Common myeloid progenitor, CD34-positive (primary cell): ENCODE measurements at places on chromosomes 7 and 10.

DNA sequence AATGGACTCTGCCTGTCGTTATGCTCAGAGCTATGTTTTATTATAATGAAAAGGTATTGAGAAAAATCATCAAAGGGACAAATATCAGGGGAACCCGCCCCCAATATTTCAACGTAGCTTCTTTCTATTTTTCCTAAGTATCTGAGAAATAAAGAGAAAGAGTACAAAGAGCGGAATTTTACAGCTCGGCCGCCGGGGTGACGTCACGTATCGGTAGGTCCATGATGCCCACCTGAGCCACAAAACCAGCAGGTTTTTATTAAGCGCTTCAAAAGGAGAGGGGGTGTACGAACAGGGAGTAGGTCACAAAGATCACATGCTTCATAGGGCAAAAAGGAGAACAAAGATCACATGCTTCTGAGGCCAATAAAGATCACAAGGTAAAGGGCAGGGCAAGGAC is 281.6 kb upstream of the POM121L12 start:
- no peak for DNase-seq

- DNase-seq: no peak
These were observed 21.7 kb upstream of the SLC29A3 start for GRCh38 chr10:71297343-71297742.

- DNase-seq: no peak
These were observed 108.4 kb upstream of the HPS1 start for GRCh38 chr10:98555021-98555619.

DNA sequence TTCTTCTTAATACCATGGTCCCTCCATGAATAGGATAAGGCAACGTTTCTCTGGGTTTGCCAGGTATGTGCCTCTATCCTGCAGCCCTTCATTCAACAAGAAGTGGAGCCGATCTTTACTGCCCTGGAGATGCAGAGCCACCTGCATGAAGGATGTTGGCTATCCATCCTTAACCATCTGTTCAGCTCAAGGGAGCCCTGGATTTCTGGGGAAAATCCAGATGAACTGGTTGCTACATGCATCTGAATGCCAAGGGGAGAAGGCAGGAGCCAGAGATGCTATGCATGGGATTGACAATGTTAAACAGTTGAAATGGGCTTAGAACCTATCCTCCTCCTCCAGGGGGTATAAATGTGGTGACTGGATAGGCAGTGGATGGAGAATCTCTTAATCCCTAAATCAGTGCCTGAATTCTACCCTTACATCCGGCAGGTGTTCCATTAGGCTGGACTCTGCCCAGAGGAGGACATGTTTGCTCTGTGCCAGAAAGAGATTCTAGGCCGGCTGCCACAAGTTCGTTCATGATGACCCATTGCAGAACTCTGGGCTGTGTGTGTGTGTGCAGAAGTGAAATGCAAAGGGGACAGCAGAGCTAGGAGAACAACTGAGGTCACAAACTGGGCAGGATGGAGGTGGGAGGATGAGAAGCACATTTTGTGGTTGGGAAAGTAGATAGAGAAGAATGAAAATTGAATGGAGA is 15.6 kb downstream of the CPED1 start:
- no peak for DNase-seq

GRCh38 chr10:30645340-30645827 is 15.8 kb upstream of the LYZL2 start:
- peak; percentile 61 for DNase-seq

GRCh38 chr10:6928586-6928985 is 348.5 kb upstream of the PRKCQ start:
- peak; percentile 81 for DNase-seq

DNA sequence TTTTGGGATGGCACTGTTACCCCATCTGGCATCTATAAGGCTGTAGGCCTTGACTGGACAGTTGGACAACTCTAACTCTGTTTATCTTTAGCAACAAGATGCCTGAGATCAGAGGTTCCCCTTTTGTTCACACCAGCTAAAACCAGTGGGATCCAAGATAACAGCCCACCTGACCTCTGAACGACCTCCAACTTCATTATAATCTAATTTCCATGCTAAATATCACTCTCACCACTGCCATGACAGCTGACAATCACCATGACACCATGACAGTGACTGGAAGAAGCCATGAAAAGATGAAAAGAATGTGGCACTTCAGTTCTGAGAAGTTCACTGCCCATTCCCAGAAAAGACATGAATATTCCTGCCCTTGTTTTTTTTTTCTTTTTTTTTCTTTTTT is 281.4 kb upstream of the TAC1 start:
- DNase-seq: no peak

DNA sequence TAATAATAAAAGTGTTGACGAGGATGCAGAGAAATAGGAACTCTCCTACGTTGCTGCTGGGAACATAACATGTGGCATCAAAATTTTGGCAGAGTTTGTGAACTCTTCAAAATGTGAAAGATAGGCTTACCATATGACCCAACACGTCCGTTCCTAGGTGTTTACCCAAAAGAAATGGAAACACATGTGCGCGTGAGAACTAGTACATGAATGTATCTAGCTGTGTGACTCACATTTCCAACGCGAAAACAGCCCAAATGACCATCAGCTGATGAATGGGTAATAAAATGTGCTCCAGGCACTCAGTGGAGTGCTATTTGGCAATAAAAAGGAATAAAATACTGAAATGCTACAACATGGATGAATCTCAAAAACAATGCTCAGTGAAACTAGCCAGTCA is 10.4 kb upstream of the ELFN1 start:
- DNase-seq: no peak

GRCh38 chr10:51397244-51397643 is 302.2 kb downstream of the CSTF2T start:
- no peak for DNase-seq

- DNase-seq: no peak
These were observed at the start of gene AMZ1 for GRCh38 chr7:2687881-2688318. TSS of gene AMZ1 (plus strand) at chr7:2688202. CDS start at chr7:2700452, 12,250 bp downstream.

DNA sequence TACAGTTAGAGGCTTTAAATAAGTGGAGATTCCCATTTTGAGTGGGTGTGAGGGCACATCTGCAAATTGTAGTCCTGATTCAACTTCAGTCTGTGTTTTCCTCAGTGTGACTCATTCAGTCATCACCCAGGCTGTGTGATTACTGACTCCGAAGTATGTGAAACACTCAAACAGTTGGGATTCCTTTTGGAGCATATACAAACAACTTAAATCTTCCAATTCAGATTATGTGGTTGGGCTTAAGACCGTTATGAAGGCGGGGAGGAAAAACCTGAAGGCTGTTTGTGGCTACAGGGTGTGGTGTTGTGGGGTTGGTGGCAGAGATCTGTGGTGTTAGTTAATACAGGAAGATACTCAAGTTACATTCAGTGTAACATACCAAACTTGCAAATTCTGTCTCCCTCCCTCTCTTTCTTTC is 259.7 kb upstream of the FERD3L start:
- peak; percentile 69 for DNase-seq

- no peak for DNase-seq
These were observed 19.1 kb downstream of the BTRC start for GRCh38 chr10:101373063-101373462.

DNA sequence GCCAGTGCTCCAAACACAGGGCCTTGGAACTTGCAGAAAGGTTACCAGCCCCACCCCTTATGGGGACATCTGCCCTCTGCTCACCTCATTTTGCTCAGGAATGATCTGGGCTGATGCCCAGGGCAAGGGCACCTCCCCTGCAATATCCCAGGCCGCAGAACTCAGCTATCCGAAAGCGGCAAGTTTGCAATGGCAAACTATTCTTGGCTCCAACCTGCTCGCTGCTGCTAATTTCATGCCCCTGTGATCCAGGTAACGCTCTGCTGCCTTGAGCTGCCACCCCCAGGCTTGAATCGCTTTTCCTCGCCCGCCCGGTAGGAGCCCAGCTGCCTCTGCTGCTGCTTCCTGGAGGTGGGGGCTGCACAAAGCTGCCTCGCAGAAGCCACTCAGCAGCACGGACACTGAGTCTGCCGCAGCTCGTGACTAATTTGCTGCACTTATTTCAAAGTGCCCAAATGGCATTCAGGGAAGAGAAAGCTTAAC is 18.2 kb downstream of the SLC29A3 start:
- DNase-seq: no peak

- DNase-seq: no peak
These were observed at the start of gene CYP17A1 for GRCh38 chr10:102837230-102837721. TSS of gene CYP17A1 (minus strand) at chr10:102837413. CDS start at chr10:102837361, 52 bp downstream.

- DNase-seq: peak; percentile 85
These were observed 61.6 kb downstream of the GRK5 start for GRCh38 chr10:119268871-119269506.

DNA sequence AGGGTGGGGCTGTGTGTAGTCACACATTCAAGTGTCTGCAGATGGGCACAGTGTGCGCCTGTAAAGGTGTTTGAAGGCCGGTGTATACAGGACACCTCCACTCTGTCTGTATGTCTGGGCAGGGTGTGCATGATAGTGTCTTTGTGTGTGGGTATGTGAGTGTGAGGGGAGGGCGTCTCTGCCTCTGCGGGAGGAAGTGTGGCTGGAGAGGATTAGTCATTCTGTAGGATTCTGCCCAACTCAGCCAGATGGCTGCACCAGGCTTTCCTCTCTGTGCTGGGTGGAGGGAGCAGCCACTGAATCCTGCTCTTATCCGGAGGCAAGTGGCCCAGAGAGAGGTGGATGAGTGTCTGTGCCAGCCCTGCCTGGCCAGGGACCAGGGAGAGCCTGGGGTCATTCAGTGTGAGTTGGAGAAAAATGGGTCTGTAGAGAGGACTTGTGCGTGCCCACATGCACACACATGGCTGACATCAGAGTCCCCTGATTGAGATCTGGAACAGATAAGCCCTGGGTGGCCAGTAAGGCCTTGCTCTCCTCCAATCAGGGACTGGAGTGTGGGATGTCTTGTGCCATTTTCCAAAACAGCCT is 1.7 kb downstream of the SFXN3 start:
- peak; percentile 94 for DNase-seq

DNA sequence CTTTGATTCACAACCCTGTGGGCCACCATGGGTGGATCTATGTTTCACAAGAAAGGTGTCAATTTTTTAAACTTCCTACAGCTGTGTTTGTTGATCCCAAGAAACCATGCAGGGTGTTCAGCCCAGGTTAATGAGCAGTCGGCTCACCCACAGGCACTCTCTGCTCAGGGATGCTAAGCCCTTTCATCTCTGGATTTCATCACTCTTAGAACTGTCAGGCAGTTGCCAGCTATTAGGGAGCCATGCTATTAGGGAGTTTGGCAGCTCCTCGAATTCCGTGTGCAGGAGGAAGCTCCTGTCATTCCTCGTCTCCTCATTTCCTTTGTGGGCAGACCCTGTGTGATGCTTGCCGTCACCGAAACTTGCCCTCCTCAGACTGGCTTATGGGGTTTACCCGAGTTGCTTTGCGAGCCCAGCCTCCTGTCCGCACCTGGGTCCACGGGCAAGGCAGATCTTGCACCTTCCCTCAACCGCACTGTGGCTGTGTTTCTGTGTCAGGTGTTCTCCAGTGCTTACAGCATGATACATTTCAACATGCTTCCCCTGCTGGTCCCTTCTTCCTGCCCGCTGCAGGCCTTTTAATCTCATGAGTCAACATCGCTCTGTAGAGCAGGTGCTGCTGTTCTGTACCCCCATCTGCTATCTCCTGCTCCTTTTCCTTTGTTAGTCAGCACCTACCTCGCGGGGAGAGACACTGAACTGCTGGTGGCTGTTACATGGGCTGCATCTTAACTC is 509.8 kb downstream of the SUGCT start:
- DNase-seq: peak; percentile 75

- DNase-seq: no peak
These were observed 227.1 kb downstream of the AGMO start for GRCh38 chr7:15334536-15335263.

GRCh38 chr10:112768121-112768520 is 181.9 kb upstream of the TCF7L2 start:
- DNase-seq: no peak

DNA sequence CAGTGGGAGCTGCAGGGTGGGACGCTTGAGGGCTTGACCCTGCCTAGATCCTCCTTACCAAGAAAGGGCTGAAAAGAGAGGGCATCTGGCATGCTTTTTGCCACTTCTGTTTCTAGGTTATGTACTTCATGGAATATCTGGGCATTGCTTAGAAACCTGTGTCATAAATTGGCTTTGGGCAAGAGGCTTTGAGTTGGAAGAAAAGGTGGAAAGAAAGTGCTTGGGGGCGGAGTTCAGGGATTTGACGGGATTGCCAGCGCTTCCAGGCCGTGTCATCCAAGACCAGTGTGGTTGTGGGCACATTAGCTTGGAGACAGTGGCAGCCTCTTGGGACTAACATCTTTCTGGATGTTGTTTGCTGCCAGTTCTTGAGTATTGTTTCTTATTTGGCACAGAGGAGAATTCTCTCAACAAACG is 825 bp downstream of the ZNF862 start:
- no peak for DNase-seq

- no peak for DNase-seq
These were observed 19.6 kb upstream of the NFKB2 start for GRCh38 chr10:102375867-102376266.

DNA sequence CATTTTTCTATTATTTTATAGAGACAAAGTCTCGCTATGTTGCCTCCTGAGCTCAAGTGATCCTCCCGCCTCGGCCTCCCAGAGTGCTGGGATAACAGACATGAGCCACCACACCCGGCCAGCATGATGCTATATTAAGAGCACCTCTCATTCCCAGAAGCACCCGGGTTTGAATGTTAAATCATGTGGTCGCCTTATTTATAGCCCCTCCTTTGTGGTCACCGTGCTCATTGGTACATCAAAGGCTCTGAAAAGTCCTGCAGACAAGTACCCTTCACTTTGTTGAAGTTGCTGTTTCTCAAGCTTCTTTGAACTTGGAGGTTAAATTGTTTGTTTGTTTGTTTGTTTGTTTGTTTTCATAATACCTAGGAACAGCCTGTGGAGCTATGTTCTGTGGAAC is 40.0 kb downstream of the CLIP2 start:
- DNase-seq: no peak

GRCh38 chr10:49292565-49293207 is 6.3 kb upstream of the C10orf71 start:
- no peak for DNase-seq

- DNase-seq: peak; percentile 69
These were observed 14.4 kb downstream of the ALKBH4 start for GRCh38 chr7:102450242-102450641.

GRCh38 chr7:18144166-18144565 is 116.5 kb upstream of the PRPS1L1 start:
- DNase-seq: peak; percentile 70

- peak; percentile 84 for DNase-seq
These were observed 993 bp upstream of the SND1 start for GRCh38 chr7:127650847-127651555.

- no peak for DNase-seq
These were observed 258.2 kb downstream of the MAD1L1 start for GRCh38 chr7:1974290-1975101.

DNA sequence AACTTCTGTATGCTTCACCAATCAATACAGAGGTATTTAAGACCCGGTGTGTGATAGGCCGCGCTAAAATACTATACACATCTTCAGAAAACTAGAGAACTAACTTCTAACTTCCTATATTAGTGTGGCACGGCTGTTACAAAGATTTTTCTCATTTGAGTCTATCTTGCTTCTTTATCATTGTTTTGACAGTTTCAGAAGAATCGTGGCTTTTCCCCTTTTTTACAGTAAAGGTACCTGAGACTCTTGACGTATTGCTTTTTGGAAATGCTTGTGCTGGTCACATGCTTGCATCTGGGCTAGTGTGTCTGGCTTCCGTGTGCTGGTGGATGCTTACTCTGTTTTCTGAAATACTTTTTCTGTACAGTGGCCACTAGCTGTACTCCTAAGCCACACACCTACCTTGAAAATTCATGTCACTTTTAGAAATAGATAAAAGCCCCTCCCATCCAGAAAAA is 12.7 kb downstream of the IKZF1 start:
- no peak for DNase-seq

GRCh38 chr7:6164491-6164890 is 107.9 kb downstream of the CYTH3 start:
- DNase-seq: no peak

- DNase-seq: no peak
These were observed 34.4 kb upstream of the PNLIP start for GRCh38 chr10:116511365-116511764.
